ENCODE measurements at places on chromosomes 5 and 9.

GRCh38 chr5:119019501-119019900 lies 31.2 kb upstream of the DTWD2 start:
- DNase-seq = no peak

DNA sequence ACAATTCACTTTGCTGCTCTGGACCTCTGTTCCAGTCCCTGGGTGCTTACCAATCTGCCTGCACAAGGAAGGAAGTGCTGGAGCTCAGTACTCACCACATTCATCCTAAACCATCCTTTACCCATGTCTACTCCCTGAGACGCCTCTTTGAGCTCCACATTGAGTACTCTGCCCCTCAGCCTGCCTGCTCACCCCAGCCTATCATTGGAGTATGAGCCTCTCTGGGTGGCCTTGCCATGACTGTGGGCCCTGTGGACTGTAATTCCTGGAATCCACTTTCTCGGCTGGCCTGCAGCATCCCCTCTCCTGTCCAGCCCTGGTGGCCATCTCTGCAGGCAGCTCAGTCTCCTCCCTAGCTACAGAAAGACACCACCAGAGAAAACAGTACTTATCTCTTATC lies 428.6 kb downstream of the SPOCK1 start:
- DNase-seq = no peak

- no peak for DNase-seq
These were observed 599.1 kb upstream of the CLINT1 start for GRCh38 chr5:158458086-158458485.

DNA sequence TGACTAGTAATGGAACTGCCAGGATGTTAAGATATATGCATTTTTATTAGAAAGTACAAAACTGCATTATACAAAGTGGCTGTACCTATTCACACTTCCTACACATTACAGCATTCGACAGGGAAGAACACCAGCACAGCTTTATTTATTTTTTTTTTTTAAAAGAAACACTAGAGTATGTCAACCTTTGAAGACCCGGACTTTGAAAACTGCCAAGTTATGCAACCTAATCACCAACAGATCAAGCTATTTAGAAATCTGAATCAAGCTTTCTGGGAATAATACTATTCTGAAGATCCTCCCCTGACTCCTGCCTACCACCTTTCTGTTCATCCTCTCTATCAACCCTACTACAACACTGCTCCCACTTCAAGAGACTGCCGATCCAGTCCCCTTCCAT lies 4.5 kb downstream of the GEMIN5 start:
- no peak for DNase-seq

GRCh38 chr5:32508806-32509805 lies 64.6 kb upstream of the ZFR start:
- DNase-seq = no peak

- no peak for DNase-seq
These were observed 125.3 kb upstream of the ABCA1 start for GRCh38 chr9:105053209-105053652.

DNA sequence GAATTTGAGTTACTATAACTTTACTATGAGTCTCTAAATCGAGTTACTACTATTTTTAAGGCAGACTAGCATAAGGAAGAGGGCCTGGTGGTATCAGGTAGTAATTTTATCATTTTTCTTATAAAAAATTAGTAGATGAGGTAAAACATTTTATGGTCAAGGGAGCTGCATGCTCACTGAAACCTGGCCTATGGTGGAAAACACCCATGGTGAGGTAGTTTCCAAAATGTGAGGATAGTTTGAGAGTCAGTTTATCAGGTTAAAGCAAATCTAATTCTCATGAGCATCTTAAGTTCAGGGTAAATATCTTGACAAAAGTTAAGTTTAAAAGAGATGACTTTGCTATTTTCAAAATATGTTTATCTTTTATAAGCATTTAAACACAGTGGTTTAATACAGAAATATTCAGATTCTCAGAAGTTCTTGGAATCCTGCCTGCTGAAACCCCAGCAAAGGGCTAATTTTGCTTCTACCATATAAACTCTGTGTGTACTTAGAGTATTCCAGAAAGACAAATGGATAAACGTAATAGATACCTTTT lies 10.0 kb downstream of the DDX4 start:
- DNase-seq = no peak

DNA sequence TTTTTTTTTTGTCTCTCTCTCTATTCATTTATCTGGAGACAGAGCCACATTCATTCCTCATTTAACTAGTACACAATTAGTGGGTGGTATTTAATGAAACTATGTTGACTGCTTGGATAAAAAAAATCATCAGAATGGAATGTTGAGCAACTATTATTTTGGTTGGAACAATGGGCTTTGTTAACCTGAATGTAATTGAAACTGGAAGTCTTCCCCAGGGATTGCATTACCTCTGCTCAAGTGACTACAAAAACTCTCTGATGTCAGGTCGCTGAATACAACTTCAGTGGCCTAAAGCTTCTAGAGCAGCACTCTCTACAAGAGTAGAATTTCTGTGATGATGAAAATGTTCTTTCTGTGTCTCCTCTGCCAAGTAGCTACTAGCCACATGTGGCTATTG lies 295.8 kb downstream of the DEPDC1B start:
- no peak for DNase-seq
